NCI-H748 treated with DMSO at 0.1 percent for 48 hours (cell line): ENCODE measurements at places on chromosomes 11 and 22.

DNA sequence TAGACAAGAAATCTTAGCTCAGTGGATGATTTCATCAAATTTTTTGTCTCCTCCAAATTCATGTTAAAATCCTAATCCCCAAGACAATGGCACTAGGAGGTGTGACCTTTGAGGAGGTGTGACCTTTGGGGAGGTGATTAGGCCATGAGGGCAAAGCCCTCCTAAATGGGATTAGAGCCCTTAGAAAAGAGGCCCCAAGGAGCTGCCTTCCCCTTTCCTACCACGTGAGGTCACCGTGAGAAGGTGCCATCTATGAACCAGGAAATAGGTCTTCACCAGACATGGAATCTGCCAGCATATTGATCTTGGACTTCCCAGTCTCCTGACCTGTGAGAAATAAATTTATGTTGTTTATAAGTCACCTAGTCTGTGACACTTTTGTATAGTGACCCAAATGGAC is 138.7 kb downstream of the TRIM29 start:
- no peak for DNase-seq

- DNase-seq = no peak
Observed at GRCh38 chr22:31496735-31497146, 405 bp downstream of the SFI1 start.

DNA sequence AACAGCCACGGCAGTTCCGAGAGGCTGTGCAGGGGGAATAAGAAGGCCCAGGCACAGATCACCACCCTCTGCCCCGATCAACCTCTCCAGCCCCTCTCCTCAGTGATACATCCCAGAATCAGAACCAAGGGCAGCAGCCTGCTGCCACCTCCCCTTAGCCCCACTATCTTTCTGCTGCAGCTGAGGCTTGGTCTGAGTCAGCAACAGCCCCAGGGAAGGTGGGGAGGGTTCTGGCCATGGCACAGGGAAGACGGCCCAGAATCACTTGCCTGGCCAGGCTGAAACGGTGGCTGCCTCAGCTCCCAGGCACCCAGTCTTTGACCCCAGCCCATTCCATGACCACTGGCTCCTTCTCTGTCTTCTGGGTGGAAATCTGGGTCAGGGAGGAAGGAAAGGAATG is 2.3 kb downstream of the CHID1 start:
- DNase-seq = no peak

DNA sequence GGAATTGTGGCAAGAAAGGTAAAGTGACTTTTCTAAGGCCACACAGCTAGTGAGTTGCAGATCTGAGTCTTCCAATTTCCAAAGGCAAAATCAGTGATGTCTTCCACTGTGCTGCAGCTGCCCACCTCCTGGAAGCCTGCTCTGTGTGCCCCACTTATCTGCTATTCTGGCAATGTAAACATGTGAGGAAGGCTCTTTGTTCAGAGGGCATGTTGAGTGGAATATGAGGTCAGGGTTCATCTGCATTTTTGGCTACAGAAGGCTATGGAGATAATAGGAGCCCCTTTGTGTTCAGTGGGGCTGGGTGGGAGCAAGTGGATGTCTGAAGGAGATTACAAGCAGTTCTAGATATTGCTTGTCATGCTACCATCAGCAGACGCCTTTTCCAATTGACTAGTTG is 396.2 kb downstream of the BUD13 start:
- DNase-seq = peak; percentile 87

GRCh38 chr11:20501252-20501651 is 98.2 kb upstream of the SLC6A5 start:
- DNase-seq = no peak

- DNase-seq = peak; percentile 29
Observed at GRCh38 chr11:100574894-100575769, 112.0 kb upstream of the ARHGAP42 start.

- DNase-seq = no peak
Observed at GRCh38 chr11:133302056-133302455, 230.2 kb downstream of the OPCML start.

- no peak for DNase-seq
Observed at GRCh38 chr11:39174196-39174595, 2285.3 kb downstream of the LRRC4C start.

DNA sequence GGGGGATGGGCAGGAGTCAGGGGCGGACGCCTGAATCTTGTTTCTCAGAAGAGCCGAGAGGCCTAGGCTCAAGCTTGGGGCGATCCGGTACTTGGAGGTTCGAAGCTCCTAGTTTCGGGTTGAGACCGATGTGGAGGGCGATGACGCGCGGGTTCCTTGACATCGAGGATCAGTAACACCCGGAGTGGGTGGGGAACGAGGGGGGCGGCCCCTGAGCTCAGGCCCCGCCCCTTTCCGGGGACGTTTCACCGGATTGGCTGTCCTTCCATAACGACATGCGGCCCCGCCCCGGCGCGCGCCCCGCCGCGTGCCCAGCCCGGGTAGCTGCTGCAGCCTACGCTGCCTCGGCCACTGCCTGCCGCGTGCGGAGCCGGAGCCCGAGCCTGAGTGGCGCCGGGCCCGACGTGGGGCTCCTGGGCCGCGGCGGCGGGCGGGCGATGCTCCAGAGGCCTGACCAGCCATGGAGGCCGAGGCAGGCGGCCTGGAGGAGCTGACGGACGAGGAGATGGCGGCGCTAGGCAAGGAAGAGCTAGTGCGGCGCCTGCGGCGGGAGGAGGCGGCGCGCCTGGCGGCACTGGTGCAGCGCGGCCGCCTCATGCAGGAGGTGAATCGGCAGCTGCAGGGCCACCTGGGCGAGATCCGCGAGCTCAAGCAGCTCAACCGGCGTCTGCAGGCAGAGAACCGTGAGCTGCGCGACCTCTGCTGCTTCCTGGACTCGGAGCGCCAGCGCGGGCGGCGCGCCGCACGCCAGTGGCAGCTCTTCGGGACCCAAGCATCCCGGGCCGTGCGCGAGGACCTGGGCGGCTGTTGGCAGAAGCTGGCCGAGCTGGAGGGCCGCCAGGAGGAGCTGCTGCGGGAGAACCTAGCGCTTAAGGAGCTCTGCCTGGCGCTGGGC is at the start of gene CCDC85B:
Gene CCDC85B (plus strand): TSS at position 350 of the 895 bp plus-strand sequence. CDS start 111 bp downstream, at position 461.
- peak; percentile 82 for DNase-seq

GRCh38 chr11:121711236-121711635 is 258.5 kb upstream of the SORL1-AS1 start:
- no peak for DNase-seq

GRCh38 chr11:82092904-82093303 is 640.8 kb downstream of the FAM181B start:
- DNase-seq = no peak

DNA sequence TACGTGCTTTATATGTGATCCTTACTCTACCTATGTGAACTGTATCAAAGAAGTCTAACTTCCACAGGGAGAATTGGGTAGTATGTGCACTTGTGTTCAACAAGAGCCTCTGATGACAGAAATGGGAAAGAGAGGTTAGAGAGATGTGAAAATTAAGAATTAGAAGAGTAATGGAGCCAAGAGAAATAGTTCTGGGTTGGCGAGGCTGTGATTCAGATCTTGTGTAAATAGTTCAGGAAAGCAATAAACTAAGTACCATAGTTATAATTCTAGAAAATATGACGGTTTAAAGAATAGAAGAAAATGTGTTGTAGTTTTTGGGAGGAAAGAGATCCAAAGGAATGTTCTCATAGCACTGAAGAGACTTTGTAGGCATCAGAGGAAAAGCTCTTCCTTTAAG is 112.4 kb downstream of the ARHGAP42 start:
- no peak for DNase-seq

- no peak for DNase-seq
Observed at GRCh38 chr11:117786135-117786870, 10.7 kb downstream of the DSCAML1 start.

- DNase-seq = no peak
Observed at GRCh38 chr11:130706572-130706971, 209.7 kb downstream of the SNX19 start.

GRCh38 chr11:104163100-104164027 is 583 bp downstream of the PDGFD start:
- DNase-seq = no peak

DNA sequence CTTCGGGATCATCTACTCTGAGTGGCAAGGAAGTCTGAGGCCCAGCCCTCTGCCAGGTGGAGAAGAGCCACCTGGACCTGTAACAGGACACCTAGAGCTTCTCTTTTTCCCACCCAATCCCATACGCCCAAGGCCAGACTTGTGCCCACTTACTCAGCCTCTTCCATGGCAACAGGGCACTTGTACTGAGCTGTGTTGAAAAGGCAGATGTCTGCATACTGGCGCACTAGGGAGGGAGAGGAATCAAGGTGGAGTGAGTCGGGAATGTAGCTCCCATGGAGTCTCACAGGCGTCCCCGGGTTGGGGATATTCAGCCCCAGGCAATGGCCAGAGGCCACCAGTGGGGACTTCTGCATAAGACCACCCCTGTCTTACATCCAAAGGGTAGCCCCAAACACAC is 36.1 kb downstream of the TPBGL start:
- DNase-seq = peak; percentile 93

DNA sequence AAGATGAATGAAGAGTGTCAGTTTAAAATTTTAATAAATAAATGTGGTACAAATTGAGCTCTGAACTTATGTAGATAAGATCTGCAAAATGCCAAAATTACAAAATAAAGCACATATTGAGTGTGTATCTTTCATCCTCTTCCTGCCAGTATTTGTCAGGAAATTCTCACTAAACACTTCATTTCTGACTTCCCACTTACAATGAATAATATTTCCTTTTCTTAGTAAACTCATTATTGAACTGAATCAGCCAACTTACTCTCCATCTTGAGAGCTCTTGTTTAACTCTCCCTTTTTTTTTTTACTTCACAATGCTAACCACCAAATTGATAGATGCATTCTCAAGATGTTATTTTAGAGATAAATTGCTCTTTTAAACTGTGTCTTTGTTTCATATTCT is 1230.2 kb downstream of the JRKL start:
- no peak for DNase-seq

DNA sequence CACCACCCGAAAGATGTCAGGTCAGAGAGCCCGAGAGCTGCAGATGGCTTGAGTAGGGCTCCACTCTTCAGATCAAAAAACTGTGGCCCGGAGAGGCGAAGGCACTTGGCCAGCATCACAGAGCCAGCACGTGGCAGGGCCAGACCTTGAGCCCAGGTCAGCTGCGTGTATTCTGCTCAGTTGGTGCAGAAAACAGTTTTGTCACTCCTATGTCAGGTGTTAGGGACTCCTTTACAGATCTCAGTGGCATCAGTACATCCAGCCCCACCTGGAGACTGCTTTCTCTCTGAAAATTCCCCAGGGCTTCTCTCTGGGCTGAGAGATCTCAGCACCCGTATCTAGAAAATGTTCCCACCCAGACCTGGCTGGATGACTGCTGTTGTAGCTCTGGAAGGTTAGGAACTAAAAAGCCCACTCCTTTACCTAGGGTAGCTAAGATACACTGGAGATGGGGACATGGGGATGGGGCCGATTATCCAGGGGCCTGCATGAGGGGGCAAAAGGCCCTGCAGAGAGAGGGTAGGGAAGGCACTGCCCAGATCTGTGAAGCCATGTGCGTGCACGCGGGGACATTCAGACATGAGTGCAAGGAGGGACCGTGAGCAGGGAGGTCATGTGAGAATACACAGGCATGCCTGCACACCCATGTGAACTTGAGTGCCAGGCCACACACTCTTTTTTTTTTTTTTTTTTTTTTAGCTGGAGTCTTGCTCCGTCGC is 3.4 kb downstream of the APOA1 start:
- no peak for DNase-seq

DNA sequence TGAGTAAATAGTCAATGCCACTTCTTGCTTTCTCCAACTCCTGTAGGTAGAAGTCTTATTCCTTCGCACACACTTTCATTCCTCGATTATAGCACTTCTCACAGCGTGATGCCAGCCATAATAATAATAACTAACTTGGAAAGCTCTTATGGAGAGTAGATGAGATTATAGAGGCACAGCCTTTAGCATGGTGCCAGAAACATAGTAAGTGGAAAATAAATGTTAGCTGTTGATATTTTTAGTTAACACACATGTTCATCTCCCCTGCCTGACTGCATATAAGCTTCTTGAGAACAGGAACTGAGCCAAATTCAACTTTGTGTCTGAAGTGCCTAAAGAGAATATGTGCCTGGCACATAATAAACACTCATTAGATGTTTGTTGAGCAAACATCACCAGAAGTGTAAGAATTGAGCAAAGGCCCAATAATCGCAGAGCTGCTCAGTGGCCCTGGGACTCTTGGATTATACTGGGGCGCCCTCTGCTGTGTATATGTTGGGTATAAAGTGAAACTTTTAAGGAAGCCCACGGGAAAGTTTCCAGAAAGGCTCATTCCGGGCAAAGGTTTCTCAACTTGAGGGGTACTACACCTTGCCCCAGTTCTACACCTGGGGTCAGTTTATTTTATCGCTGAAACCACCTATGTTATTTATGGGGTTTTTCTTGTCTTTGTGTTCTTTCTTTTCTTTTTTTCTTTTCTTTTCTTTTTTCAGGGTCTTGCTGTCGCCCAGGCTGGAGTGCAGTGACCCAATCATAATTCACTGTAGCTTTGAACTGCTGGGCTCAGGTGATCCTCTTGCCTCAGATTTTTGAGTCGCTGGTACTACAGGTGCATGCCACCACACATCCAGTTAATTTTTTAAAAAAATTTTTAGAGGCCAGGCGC is 22.3 kb downstream of the SLN start:
- peak; percentile 33 for DNase-seq

DNA sequence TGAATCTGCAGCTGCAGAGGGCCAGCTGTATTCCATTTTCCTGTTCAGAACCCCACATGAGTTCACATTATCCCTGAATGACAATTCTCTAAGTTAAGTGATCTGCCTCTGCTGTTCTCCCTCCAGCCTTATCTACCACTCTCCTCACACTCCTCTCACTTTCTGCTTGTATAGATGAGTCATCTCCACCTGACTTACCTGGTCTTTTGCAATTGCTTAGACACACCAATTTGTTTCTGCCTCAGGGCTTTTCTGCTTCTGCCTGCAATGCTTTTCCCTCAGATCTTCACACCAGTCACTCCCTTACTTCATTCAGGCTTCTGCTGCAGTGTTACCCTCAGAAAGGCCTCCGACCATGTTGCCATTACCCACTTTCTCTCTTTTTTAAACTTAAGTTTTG is 118.1 kb downstream of the ATM start:
- no peak for DNase-seq

DNA sequence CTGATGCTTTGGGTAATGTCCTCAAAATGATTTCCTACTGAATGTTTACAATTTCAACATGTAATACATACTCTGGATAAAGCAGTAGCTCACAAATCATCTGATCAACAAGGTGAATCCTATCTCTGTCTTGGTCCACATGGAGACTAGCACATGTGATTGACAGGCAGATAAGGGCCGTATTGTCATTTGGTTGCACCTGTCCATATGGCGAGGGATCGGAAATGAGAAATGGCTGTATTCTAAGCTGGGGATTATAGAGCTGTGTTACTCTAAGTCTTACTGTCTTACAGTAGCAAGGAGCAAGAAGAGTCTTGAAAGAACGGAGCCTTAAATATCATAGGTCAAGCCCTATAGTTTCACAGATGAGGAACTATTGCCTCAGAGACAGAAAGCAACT is 55.7 kb downstream of the APIP start:
- DNase-seq = no peak

DNA sequence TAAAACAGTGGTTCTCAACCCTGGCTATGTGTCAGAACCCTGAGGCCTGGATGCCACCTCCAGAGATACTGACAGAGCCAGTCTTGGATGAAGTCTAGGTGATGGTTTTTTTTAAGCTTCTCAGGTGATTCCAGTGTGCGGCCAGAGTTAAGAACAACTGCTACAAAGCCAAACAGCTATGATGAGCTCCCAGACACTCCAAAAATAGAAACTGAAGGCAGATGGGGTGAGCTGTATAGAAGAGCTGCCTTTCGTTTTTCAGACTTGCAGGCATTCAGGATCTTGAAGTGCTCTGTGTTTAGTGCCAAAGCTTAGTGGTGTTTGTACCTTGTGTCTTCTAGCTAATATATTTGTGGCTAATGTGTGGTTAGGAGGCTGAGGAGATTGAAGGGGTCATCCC is 14.2 kb downstream of the SCUBE2 start:
- DNase-seq = no peak

- DNase-seq = no peak
Observed at GRCh38 chr11:83725728-83726127, 439.6 kb upstream of the CCDC90B start.
